NCI-H187 (cell line): ENCODE measurements at places on chromosomes 3 and 15.
A peak's percentile ranks its signal among the peaks of the same experiment; 100 is the strongest.

GRCh38 chr3:17639765-17640164, 102.7 kb downstream of the TBC1D5 start:
- DNase-seq = no peak

DNA sequence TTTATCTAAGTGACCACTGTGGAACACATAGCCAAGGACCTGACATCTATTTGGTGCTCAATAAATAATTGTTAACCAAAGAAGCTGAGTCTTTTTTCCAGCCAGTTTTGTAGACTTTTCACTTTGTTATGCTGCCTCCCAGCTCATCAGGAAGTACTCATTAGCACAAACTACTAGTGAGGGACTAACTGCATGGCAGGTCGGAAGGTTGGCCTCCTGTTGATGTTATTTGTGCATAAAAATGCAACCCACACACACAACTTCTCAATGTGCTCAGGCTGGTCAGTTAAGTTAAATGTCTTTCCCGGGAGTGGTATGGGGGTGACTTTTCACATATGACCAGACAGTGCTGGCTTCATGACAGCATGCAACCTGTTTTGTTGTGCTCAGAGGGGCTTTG, 263.0 kb upstream of the TOPAZ1 start:
- DNase-seq = no peak

DNA sequence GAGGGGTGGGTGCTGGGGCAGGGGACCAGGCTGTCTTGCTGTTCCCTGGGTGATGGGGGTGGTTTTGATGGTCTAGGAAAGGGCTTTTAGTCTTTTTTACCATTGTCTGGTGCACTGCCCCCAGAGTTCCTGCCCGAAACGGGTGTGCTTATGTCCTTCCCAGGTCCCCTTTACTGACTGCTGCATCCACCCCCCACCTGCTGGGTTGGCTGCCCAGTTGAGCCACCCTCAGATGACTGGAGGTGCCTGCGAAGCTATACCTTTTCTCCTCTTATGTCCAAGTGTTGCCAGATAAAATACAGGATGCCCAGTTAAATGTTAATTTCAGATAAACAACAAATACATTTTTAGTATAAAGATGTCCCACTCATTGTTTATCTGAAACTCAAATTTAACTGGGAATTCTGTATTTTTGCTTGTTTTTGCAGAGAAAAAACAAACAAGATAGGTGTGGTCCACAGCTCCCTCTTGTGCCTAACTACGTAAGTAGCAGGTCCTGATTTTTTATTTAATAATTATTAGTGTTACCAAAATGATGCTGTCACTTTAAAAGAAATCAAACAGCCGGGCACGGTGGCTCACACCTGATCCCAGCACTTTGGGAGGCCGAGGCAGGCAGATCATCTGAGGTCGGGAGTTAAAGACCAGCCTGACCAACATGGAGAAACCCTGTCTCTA, 6.1 kb upstream of the RPP14 start:
- no peak for DNase-seq

DNA sequence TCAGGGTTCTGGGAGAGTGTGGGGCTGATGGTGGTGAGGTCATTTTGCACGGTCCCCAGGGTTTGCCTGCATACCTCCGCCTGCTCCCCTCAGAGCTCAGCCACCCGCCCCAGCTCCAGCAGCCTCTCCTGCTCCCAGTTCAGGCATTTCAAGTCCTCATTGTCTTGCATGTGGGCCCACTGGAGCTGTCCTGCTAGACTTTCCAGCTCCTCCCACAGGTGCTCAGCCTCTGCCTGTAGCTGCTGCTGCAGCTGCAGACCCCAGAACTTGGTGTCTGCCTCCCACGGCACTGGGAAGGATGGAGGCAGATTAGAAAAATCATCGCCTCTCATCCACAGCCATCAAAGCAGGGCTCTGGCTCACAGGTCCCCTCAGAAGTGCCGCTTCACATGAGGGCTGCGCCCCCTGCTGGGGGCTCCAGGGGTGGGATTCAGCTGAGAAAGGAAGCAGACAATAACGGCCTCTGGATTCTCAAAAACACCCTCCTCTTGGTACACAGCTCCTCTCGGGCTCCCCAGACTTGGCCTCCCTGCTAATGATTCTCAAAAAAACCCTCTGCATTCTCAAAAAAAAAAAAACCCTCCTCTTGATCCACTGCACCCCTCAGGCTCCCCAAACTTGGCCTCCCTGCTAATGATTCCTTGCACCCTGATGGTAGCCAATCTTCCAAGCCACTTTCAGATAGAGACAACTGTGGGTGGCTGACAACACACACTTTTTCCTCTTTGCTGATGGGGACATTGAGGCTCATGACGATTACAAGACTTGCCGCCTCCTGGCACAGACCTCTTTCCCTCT, 89.3 kb upstream of the C2CD4B start:
- DNase-seq = peak; percentile 16

- DNase-seq = no peak
These were observed at the start of gene CEP70 for GRCh38 chr3:138594150-138594934. Gene CEP70, minus strand, starts transcription at chr3:138594260. Its CDS starts 21,333 bp downstream, at chr3:138572927.

DNA sequence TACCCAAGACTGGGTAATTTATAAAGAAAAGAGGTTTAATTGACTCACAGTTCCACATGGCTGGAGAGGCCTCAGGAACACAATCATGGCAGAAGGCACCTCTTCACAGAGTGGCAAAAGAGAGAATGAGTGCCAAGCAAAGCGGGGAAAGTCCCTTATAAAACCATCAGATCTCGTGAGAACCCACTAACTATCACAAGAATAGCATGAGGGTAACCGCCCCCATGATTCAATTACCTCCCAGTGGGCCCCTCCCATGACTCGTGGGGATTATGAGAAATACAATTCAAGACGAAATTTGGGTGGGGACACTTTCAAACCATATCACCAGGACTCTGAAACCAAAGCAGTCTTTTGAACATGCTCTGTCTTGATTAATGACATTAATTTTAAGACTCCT, 7.0 kb downstream of the RTP3 start:
- DNase-seq = no peak

DNA sequence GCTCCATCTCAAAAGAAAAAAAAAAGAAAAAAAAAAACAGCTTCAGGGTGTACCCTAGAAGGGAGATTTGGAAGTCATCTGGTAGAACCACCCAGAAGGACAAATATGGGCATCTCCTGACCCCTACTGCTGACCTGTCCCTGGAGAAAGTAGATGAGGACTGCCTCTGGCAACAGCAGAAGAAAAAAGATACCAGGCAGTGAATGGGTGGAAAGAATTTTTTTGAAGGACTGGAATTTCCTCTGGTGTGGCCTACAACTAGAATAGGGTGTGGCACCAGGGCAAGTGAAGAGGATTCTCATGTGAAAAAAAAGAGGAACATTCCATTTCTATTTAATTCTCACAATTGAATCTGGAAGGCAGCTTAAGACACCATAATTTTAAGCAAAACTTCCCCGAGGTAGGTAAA, 3.1 kb downstream of the ANXA2 start:
- no peak for DNase-seq

GRCh38 chr3:55873523-55874254, 386.6 kb upstream of the WNT5A start:
- DNase-seq = no peak

GRCh38 chr15:93024716-93025624, 64.0 kb downstream of the RGMA start:
- DNase-seq = no peak
